ENCODE measurements at places on chromosomes 7 and 10. TPM values are rescaled to one million over a fixed set of nuclear protein-coding genes. Genes with fewer than 3 reads are reported as not detected.

The SLC29A4 gene
- total RNA-seq = 0.42 TPM

DNA sequence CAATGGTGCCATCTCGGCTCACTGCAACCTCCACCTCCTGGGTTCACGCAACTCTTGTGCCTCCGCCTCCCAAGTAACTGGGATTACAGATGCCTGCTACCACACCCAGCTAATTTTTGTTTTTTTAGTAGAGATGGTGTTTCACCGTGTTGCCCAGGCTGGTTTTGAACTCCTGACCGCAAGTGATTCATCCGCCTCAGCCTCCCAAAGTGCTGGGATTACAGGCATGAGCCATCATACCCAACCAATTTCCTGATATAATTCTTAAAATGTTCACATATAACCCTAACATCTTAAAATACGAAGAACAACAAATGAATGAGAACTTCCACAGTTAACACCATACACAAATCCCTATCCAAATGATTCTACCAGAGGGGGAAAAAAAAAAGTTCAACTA, 31.2 kb downstream of the BAIAP2L1 start:
- H3K27me3 ChIP-seq = no peaks in the 10 kb centered on the region
- no peak overlapping the region for H3K27ac ChIP-seq

The FAS gene
- total RNA-seq = 62.6 TPM

DNA sequence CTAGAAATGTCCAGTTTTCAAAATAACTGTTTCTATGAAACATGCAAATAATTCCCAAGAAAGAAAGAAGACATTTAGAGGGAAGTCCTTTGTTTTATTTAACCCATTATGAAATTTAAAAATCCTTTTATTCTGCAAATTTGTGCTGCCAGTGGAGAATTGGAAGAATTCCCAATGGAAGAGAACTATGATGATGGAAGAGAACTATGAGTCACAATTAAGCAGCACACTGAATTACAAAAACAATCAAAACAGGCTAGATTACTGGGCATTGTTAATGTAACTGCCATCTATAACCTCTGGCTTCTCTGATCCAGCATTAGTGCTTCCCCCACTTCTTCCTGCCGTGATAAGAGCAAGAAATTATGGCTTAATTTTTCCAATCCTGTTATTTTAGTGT, 126.2 kb upstream of the FEZF1 start:
- H3K27ac ChIP-seq = no peak overlapping the region
- no peak for DNase-seq
- H3K36me3 ChIP-seq = no peaks in the 10 kb centered on the region
- H3K4me3 ChIP-seq = no peak overlapping the region

- peaks cover 3% of the 10 kb centered on the region for H3K36me3 ChIP-seq
- H3K27me3 ChIP-seq = peaks cover 5% of the 10 kb centered on the region
- DNase-seq = peak; percentile 56
- no peak overlapping the region for H3K4me3 ChIP-seq
Measured at GRCh38 chr10:133438711-133439273, 14.4 kb upstream of the SPRN start.

DNA sequence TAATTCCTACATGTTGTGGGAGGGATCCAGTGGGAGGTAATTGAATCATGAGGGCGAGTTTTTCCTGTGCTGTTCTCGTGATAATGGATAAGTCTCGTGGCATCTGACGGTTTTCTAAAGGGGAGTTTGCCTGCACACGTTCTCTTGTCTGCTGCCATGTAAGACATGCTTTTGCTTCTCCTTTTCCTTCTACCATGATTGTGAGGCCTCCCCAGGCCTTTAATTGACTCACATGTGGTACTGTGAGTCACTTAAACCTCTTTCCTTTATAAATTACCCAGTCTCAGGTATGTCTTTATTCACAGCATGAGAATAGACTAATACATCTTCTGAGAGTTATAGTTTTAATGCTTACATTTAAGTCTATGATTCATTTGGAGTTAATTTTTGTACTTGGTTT, 22.6 kb upstream of the CPN1 start:
- no peaks in the 10 kb centered on the region for H3K4me1 ChIP-seq
- no peak overlapping the region for H3K4me3 ChIP-seq
- no peak for DNase-seq
- H3K36me3 ChIP-seq = no peaks in the 10 kb centered on the region

GRCh38 chr10:75304741-75305390, 69.1 kb upstream of the COMTD1 start:
- peaks cover 2% of the 10 kb centered on the region for H3K27me3 ChIP-seq
- DNase-seq = no peak
- H3K4me3 ChIP-seq = no peak overlapping the region
- peaks cover 8% of the 10 kb centered on the region for H3K4me1 ChIP-seq
- H3K27ac ChIP-seq = no peak overlapping the region
